T-helper 1 cell treated with Interleukin-12 subunit alpha and Interleukin-12 subunit beta and Interleukin-4 antibody, amounts not matched to agents 30 ng/mL and 1 ng/mL, for 36 hours (primary cell): ENCODE measurements at places on chromosomes 2 and 18. TPM values are rescaled to one million over a fixed set of nuclear protein-coding genes. Genes with fewer than 3 reads are reported as not detected.

ALPI gene
- total RNA-seq: not detected in 2 replicates

INPP4A gene
- 158 and 174 TPM in 2 replicates for total RNA-seq

CDH7 gene
- total RNA-seq: not detected in 2 replicates

ATP8B1 gene
- total RNA-seq: not detected in 2 replicates

CDH19 gene
- total RNA-seq: not detected in 2 replicates

PXDN gene
- 0.66 and 2.5 TPM in 2 replicates for total RNA-seq

DSG2 gene
- total RNA-seq: 0.12 and 0.20 TPM in 2 replicates

DAW1 gene
- total RNA-seq: not detected in 2 replicates

ERMN gene
- total RNA-seq: 5.2 and 5.8 TPM in 2 replicates

NDC80 gene
- 48.9 and 51.3 TPM in 2 replicates for total RNA-seq

CROCC2 gene
- not detected in 2 replicates for total RNA-seq

FNDC4 gene
- not detected in 2 replicates for total RNA-seq

CPO gene
- not detected in 2 replicates for total RNA-seq

FECH gene
- total RNA-seq: 19.1 and 20.4 TPM in 2 replicates
